ENCODE measurements at places on chromosomes 6 and 20.

GRCh38 chr6:16575655-16576054 is 185.6 kb downstream of the ATXN1 start:
- DNase-seq = no peak

DNA sequence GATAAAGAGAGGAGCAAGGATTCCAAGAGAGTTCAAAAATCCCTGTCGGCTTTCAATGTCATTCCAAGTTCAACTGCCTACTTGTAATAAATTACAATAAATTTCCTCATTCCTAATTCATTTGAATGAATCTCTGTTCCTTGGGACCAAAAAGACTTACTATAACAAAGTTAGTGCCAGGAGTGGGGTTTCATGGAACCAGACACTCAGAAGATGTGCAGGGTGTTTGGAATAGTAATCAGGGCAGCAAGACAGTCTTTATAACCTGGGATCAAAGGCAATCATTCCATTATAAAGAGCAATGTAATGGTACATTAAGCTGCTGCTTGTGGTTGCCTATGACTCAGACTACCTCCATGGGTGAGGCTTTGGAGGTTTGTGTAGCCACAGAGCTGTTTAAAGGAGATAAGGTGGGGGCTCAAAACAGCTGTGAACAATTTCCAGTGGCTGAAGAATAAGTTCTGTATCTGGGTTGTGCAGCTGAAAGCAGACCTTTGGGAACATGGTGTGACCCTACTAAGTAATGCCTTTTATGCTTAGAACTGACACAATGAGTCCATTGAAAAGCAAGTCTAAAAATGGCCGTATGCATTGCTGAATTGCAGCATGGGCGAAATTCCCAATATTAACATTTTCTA is 159.9 kb downstream of the LINC00237 start:
- DNase-seq = no peak

- DNase-seq = no peak
These were observed at the start of gene ELOVL2 for GRCh38 chr6:11043961-11044711. Gene ELOVL2, minus strand, starts transcription at chr6:11044305. Its CDS starts 75 bp downstream, at chr6:11044230.

GRCh38 chr6:135506270-135506997 is 8.9 kb upstream of the AHI1 start:
- no peak for DNase-seq

- DNase-seq = no peak
These were observed 27.8 kb upstream of the KIF16B start for GRCh38 chr20:16601047-16601446.

DNA sequence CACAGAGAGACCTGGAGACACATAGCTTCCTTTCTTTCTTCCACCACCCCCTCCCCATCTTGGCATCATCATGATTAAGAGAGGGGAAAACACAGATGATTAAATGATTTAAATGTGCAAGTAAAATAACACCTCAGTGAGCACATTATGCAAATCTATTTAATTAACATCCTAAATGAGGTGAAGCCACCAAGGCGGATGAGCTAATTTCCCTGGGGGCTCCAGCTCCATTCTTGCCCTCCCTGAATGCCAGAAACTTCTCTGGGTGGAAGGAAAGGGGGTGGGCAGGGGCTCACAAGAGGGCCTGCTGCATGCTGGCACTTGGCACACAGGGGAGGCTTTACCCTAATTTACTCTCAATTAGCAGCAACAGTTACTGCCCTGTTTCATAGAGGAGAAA is 32.5 kb upstream of the TGM2 start:
- no peak for DNase-seq

- peak; percentile 3 for DNase-seq
These were observed 330.1 kb downstream of the RIMS1 start for GRCh38 chr6:72216222-72217068.

DNA sequence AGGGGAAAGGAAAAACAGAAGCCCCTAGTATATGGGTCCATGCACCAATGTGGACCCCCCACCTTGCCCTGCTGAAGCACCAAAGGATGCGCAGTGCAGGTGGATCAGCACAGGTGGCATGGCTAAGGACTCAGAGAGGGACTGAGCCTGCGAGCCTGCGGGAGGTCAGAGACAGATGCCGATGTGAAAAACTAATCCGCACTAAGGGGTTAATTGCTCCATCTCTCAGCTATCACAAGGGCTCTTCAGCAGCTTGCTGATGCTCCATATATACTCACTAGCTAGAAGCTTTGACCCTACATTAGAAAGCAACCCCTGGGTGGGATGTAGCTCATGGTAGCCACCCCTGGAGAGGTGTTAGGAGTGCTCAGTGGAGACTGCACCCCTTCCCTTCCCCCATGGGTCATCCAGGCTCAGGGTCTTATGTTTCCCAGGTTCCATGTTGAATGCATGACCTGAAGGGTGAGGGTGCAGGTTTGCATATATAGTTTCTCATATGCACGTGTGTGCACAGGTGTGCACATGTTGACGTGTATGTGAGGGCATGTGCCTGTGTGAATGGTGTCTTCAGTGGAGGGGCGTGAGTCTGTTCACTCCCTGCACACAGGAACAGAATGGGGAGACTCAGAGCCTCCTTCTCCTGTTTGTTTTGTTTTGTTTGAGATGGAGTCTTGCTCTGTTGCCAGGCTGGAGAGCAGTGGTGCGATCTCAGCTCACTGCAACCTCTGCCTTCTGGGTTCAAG is 13.4 kb upstream of the IP6K3 start:
- no peak for DNase-seq

Data from hippocampal formation (tissue), 2 donors.